ENCODE measurements at places on chromosomes 3 and 15.

GRCh38 chr3:18747383-18747782 lies 322.2 kb upstream of the SATB1 start:
- DNase-seq, result no peak

DNA sequence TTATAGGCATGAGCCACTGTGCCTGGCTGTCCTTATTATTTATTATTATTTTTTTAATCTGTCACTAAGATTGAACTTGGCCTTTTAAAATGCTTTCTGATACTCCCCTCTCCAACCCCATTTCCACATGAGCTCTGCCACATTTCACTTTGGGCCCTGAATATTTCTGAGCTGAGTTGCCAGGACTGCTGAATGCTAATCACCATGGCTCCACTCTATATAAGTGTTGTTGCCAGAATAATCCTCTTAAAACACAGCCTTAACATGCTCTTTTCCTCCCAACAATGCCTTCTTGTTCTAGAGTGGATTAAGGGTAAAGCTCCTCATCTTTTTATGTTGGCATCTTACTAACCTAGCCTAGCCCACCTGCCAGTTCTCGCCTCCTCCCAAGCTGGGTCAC lies 124.4 kb downstream of the PDZRN3 start:
- DNase-seq, result no peak

GRCh38 chr3:77456906-77457305 lies 417.0 kb downstream of the ROBO2 start:
- DNase-seq, result no peak

DNA sequence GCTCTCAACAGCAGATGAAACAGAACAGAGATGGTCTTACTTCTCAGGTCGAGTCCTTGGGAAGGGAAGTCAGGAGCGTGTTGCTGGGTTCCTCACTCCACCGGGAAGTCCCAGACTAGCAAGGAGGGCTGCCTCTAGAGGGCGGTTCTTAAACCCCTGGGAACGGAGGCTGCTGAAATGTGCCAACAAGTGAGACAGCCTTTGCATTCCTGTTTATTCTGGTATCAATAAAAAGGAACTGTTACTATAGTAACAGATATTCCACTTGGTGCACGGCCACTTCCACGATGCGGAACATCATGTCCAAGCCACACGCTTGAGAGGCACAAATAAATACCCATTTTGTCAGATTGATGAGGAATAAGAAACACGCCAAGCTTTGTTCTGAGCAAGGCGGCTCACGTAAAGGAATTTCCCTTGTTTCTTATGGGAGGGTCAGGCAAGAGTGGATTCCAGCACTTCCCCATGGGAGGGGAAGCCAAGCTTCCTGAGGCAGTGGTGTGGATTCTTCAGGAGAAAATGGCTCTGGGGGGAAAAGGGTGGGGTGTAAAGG lies at the start of gene FAM107A:
Gene FAM107A (minus strand): TSS at position 123 of the 553 bp plus-strand sequence. CDS start 7,531 bp downstream, outside the sequence.
- no peak for DNase-seq

GRCh38 chr3:87367736-87368135 lies 91.4 kb upstream of the POU1F1 start:
- no peak for DNase-seq
